DMS 273 treated with DMSO at 0.1 percent for 48 hours (cell line): ENCODE measurements at places on chromosomes 4 and X.

GRCh38 chr4:47482326-47482725 is 2.7 kb upstream of the ATP10D start:
- no peak for DNase-seq

DNA sequence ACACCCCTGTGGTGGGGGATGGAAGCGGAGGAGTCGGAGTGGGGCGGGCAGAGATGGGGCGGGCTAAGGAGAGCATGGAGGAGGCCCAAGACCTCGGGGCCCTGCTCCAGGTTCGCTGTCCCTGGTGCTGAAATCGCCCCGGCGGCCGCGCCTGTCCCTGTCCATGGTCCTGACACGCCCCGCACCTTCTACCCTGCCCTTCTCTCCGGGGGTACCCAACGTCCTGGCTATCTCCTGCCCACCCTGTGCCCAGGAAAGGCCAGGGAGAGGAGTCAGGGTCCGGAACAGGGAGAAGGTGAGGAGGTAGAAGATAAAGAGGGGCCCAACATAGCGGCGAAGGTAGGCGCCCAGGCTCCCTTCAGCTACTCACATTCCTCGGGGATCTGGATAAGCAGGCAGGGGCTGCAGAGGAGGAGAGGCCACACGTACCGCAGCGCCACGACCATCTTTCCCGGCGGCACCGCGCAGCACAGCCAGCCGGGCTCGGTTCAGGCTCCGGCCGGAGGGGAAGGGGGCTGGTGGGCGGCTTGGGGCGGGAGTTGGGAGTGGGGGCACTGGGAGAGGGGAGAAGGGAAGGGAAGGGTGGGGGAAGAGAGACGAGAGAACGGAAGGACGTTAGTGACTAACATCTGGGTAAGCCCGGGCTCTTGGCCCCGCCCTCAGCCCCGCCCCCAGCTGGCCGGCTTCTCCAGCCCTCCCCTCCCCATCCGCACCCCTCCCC is 10.4 kb downstream of the L1CAM start:
- no peak for DNase-seq

DNA sequence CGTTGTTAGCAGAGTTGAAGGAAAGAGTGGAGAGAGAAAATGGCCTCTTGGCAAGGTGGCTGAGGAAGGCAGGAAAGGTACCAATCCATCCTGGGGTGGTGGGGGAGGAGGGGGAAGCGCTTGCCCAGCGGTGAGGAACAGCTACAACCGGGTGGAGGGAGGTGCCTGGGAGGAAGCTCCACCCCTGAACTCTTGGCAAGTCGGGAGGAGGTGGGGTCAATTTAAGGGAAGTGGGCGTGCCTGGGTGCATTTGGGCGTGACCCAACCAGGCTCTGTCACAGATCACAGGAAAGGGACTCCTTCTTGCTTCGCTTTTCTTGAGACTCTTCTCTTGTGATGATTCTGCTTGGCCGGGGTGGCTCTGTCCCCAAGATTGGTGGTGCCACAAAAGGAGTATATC is 41.7 kb downstream of the BCORL1 start:
- no peak for DNase-seq

GRCh38 chr4:1748465-1748995 is 27.2 kb downstream of the TACC3 start:
- DNase-seq: no peak

- DNase-seq: no peak
Observed at GRCh38 chr4:187432310-187432709, 563.3 kb upstream of the ZFP42 start.

GRCh38 chrX:15749642-15750610 is 11.9 kb downstream of the CA5B start:
- no peak for DNase-seq

DNA sequence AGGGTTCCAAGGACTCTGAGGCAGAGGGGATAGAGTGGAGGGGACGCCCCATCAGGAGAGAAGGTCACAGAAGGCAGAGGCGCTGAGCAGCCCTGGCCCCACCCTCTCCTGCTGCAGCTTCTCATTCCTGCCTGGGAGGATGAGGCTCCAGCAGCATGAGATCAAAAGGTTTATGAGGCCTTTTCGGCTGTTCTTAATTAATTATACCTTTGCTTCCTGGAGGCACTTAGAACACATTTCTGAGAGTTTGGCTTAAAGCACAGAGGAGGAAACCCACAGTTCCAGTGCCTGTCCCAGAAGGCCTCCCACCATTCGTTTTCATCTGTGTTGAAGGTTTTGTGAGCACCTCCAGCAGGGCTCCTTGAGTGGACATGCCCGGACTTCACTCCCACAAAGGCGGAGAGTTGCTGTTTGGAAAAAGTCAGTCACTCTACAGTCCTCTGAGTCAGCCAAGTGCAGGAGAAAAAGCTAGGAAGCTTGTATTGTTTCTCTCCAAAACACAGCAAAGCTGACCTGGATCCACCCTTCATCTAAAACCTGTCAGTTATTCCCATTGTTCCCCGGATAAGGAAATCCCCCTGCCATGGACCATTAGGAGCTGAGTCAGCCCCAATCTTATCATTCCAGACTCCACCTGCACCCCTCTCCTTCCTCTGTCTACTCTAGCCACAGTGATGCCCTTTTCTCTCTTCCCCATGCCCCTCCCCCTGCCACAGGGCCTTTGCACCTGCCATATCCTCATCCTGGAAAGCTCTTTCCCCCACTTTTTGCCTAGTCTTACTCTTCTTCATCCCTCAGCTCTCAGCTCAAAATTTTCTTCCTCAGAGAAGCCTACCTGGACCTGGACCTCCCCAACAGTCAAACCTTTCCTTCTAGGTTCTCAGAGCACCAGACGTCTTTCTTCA is 276.8 kb downstream of the FBXW7 start:
- no peak for DNase-seq

GRCh38 chrX:101682723-101683122 is 23.1 kb upstream of the ARMCX2 start:
- DNase-seq: no peak
